ENCODE measurements at places on chromosomes 3 and 15.
A peak's percentile ranks its signal among the peaks of the same experiment; 100 is the strongest.

DNA sequence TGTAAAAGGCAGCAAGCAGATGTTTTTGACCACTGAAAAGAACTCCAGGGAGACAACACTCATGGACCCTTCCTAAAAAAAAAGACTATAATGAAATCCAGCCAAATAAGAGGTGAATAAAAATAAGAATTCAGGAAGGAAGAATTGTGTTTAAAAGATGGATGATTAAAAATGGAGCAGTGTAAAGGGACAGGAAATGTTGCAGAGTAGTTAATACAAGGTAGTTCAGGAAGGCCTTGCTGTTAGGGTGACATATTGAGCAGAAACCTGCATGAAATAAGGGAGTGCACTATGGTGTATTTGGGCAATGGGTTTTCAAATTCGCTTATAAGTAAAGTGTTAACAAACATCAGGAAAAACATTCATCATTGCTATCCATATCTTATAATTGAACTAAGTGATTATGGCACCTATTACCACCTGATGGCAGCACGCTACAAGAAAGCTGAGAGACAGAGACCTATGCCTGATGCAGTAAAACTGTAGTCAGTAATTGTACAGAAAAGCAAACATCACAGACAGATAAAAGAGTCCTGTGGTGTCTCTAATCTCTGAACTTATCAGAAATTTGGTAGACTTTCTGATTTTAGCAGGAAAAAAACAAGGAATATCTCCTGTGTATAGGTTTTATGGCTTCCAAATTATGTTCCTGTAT, 5.8 kb upstream of the DBR1 start:
- DNase-seq: peak; percentile 22

GRCh38 chr3:41207355-41207754, 8.1 kb downstream of the CTNNB1 start:
- DNase-seq: no peak

GRCh38 chr3:33113772-33114621, at the start of gene CRTAP:
CRTAP (plus strand) TSS chr3:33114014; CDS start chr3:33114078, 64 bp downstream.
- peak; percentile 91 for DNase-seq

DNA sequence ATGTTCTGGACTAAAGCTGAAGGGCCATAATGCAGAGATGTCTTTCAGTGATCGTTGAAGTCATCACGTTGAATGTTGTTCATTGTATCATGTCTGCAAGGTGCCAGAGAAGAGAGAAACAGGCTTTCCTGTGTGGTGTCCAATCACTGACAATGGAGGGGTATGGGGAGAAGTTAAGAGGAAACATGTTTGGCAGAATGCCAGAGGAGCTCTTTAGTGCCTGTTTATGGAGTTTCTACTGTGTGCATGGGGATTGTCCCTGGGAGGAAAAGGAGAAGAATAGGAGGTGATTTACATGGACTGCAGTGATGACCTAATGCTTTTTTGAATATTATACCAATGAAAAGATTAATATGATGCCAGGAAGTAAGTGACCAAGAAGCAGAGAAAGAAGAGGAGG, 11.7 kb downstream of the SCAANT1 start:
- peak; percentile 65 for DNase-seq

- DNase-seq: no peak
Observed at GRCh38 chr3:43328653-43329052, 42.3 kb downstream of the SNRK start.

DNA sequence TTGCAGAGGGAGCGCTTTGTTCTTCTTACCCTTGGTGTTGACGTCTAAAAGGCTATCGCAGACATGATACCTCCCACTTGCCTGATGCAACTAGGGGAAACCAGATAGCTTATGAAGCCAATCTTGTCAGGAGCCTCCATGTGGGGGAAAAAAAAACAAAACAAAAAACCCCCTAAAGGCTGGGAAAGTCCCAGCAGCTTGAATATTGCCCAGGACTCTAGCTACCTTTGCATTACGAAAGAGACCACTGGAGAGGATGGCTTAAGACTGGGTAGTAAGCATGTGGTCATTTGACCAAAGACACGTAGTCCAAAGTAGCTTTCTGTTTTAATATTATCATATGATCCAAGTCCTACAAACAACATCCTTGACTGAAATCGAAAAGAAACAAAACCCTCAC, 120.7 kb upstream of the WNT5A start:
- DNase-seq: no peak

GRCh38 chr3:43144761-43145490, 39.0 kb upstream of the POMGNT2 start:
- DNase-seq: no peak

GRCh38 chr15:52731732-52732470, 52.7 kb upstream of the ATOSA start:
- DNase-seq: no peak

- DNase-seq: no peak
Observed at GRCh38 chr3:13711911-13712650, 163.2 kb downstream of the FBLN2 start.

- no peak for DNase-seq
Observed at GRCh38 chr3:64861684-64862083, 173.9 kb upstream of the ADAMTS9 start.

GRCh38 chr15:50144341-50145120, 25.5 kb upstream of the ATP8B4 start:
- no peak for DNase-seq

DNA sequence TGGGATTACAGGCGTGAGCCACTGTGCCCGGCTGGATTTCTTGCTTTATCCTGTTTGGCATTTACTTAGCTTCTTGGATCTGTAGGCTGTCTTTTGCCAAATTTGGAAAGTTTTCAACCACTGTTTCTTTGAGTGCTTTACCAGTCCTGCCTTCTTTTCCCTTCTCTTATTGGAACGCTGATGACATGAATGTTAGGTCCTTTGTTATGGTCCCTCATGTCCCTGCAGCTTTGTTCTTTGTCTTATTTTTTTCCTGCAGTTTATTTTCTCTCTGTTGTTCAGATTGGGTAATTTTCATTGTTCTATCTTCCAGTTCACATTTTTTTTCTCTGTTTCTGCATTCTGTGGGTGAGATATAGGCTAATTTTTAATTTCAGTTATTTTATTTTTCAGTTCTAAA, 25.0 kb downstream of the SH3GL3 start:
- DNase-seq: no peak

DNA sequence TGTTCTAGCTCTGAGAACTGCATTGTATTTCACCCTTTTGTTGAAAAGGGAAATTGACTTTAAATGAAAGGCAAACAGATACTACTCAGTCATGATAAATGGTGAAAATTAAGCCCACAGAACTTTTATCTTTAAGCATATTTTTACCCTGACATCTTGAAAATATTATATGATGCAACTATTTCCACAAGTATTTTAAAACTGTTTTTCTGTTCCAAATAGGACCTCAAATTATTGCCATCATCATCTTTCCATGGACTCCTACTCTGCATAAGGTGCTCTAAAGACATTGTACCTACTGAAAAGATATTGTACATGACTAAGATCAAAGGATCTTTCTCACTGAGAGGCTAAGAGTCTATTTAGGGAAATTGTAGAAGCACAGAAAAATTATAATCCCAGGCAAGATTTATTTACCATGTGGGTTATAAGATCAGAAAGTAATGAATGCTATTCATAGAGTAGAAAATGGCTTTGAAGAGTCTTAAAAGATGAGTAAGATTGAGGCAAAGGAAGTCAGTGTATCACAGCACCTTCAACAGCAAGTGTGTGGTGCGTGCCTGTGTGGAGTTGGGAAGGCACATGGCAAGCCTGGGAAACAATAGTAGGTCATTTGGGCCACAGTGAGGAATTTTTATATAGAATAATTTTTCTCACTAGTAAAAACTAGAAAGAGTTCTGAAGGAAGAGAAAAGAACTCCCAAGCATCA, 68.8 kb downstream of the VGLL3 start:
- no peak for DNase-seq

- no peak for DNase-seq
Observed at GRCh38 chr3:197125636-197126035, 96.0 kb upstream of the MELTF start.

DNA sequence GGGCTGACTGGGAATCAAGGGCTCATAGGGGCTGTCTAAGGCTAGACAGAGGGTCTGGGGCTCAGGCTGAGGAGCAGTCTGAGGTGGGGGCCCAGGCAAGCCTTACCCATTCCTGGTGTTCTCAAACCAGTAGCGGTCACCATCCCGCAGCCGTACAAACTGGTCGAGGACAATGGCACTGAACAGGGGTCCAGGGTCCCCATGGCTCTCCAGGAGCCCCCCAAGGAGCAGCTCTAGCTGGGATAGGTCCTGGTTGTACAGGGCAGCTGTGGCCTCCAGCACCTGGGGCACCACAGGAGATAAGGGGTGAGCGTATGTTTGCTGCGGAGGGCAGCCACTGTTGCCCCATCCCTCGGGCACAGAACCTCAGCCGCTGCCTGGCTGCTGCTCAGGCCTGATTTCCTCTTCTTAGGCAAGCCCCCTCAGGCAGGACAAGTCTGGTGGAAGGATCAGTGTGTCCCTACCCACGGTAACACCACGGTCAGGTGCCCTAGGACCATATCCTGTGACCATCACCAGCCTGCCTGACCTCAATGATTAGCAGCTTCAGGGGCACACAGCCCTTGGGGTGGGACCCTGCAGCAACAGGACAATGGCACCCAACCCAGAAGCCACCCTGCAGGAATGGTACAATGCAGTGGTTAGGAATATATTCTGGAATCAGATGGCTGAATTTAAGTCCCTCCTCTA, 5.9 kb downstream of the DUOX2 start:
- DNase-seq: no peak

DNA sequence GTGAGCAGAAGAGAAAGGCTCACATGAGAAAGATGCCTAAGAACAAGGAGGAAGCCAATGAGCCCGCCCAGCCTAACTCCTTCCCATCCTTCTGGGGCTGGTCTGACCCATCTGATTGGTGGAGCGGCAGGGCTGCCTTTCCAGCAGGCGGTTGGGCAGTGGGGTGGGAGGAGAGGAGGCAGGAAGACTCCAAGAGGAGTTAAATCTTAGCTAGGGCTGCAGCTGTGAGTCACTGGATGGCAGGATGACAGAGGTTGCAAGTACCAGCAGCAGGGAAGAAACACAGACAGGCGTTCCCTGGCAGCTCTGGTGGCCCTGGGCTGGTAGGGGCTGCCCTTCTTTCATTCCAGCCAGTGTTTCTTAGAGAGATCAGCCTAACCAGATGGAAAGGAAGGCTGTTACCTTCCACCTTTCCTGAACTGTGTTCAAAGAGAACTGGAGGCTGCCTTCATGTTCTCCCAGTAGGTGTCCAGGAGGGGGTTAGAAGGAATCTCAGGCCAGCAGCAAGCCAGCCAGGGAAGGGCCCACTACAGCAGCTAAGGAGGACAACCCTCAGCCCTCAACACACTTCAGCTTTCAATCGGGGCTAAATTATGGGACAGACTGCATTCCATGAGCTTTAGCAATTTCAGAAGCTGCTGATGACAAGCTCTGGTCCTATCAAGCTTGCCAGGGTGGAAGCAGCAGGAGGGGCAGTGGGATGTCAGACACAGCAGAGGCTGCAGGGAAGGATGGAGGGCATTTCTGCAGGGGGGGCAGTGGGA, 50.3 kb downstream of the CHSY1 start:
- peak; percentile 92 for DNase-seq

DNA sequence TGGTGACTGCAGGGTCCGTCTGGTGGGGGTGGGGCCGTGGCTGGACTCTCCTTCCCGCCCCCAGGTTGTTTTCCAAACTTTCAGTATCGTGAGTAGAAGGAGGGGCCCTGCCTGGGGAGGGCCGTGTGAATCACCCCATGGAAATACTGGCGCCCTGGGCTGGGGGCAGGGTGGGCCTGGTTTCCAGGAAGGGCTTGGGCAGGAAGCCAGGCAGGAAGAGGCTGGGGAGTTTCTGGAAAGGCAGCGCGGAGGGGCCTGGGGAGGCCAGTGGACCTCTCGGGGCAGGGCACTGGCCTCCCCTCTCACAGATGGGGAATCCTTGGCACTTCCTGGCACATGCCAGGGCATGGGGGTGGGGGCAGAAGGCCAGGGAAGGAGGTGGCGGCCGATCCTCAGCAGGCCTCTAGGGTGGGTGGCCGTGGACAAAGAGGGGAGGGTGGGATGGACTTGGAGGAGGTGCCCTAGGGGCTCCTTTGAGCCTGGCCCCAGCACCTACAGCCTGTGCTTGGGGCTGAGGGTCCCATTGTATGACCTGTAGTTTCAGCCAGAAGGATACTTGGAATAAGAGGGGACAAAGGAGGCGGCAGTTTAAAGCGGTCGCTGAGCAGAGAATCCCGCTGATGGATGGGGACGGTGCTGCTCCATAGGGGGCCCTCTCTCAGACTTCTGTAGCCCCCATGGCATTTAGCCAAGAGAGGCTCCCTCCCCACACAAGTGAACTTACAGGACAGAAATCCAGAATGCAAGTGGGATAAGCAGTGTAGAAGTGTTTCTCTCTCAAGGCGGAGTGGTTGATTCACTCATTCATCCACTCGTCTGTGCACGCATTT, 56.5 kb upstream of the GATA2 start:
- peak; percentile 81 for DNase-seq

GRCh38 chr3:40713306-40713705, 188.5 kb downstream of the ZNF621 start:
- no peak for DNase-seq

DNA sequence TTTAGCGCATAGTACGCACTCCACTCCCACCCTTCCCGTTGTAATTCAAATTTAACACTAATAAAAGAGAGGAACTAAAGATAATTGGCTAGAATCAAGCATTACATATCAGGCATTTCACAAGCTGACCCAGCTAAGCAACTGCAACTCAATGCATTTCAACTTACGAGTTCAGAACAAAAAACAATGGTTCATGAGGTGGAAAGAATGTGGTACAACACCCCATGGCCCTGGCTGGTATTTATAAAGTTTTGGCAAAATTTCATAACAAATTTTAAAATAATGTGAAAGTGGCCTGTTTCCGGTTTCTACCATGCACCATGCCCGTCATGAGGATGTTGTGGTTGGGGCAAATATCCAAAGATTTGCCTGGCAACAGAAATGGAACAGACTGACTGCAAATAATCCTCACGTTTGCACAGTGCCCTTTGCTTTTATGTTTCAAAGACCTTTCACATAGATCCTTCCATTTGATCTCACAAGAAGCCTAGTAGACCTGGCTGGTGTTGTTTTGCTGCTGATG, 455.3 kb upstream of the NR2F2 start:
- DNase-seq: no peak

- DNase-seq: no peak
Observed at GRCh38 chr3:70770650-70771049, 458.2 kb upstream of the MDFIC2 start.

DNA sequence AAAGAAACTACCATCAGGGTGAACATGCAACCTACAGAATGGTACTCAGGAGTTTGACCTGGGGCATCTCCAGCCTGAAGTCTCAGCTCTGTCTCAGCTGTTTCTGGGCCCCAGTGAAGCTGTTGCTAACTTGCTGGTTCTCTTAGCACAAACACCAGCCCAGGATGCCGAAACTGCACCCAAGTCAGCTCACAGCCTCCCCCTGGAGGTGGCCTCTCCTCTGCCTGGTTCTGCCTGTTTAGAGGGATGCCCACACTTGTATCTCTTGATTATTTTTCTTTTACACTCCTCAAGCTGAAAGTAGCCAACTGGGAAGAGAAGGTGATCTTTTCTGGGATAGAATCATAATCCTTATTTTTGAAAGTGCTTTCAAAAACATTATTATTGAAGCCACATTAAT, 289.0 kb upstream of the RASGRP1 start:
- DNase-seq: peak; percentile 39
